Occipital lobe (tissue), 3 donors: ENCODE measurements at places on chromosomes 11 and 22. TPM values are rescaled to one million over a fixed set of nuclear protein-coding genes. Genes with fewer than 3 reads are reported as not detected.

The OR8D4 gene
- total RNA-seq = 0.47 TPM

The SCGB1D2 gene
- total RNA-seq = not detected

The ATXN10 gene
- total RNA-seq = 326 TPM

- DNase-seq = no peak
Observed at GRCh38 chr22:49726022-49726681, 101.5 kb downstream of the BRD1 start.

GRCh38 chr22:17085277-17086181 is 729 bp downstream of the IL17RA start:
- no peak for DNase-seq

DNA sequence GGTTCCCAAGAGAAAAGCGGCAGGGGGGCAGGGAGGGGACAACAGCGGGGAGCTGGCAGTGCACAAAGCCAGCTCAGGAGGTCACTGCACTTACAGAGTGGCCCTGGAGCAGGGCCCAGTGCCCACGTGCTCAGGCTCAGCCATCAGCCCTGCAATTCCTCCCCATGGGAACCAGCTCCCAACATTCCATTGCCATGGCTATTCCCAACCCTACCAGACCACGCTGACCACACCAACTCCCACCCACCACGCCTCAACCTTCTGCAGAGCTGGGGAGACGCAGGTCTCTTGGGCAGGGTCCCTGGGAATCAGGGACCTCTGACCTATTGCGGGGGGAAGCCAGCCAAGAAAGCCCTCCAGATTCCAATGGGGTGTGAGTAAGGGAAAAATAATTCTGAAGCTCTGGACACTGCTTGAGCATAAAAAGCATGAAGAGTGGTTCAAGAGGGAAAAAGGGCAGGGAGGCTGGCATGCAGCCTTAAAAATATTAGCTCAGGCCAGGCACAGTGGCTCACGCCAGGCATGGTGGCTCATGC is 38.3 kb upstream of the TFIP11 start:
- DNase-seq = no peak

- DNase-seq = no peak
Observed at GRCh38 chr11:87263264-87263838, 225.6 kb downstream of the TMEM135 start.

DNA sequence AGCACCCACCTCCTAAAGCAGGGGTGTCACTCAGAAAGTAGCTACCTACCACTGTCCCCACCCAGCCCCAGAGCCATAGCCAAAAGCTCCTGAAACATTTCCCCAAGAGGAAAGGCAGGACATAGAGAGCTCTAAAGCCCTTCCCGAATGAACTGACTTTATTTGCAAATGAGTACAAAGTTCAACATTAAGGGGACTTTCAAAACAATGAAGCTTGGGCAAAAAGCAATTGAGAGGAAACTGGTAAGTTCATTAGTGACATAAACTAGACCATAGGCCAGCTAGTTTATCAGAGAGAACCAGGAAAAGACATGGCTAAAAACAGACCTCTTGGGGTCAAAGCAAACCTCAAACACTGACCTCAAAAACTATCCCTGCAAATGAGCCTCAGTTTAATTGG is 72.7 kb downstream of the IGLL5 start:
- DNase-seq = no peak

DNA sequence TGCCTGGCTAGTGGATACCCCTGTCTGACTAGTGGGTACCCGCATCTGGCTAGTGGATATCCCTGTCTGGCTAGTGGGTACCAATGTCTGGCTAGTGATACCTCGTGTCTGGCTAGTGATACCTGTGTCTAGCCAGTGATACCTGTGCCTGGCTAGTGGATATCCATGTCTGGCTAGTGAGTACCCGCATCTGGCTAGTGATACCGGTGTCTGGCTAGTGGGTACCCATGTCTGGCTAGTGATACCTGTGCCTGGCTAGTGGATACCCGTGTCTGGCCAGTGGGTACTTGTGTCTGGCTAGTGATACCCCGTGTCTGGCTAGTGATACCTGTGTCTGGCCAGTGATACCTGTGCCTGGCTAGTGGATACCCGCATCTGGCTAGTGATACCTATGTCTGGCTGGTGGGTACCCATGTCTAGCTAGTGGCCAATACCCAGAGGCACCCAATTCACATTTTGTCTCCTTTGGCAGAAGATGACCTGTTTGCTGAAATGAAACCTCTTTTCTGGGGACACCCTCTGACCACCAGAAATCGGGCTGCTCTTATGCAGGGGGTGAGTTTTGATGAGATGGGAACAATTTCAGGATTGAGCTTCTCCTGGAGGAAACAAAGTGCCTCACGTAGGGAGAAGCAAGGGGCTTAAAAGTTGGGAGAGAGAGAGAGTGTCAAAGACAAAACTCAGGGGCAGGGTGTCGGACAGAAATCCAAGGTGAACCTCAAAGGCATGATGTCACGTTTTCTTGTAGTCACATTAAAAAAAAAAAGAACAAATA is 63.4 kb downstream of the SMIM38 start:
- DNase-seq = no peak
